ENCODE measurements at places on chromosomes 12 and 14. TPM values are rescaled to one million over a fixed set of nuclear protein-coding genes. Genes with fewer than 3 reads are reported as not detected.
A peak's percentile ranks its signal among the peaks of the same experiment; 100 is the strongest.

DNA sequence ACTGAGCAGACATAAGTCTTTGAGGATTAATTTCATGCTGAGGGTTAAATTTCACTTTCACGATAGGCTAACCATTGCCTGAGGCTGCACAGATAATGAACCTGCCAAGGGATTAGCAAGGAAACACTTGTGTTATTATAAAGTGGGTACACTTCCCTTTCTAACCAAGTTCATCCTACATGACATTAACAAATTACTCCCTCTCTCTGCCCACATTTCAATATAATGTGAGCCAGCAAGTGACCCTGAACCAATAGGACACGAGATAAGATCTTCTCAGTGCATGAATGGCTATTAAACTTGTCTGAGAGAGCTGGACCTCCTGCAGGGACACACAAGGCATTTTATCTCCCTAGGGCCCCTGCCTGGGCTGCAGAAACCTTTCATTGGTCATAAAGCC is 173.5 kb downstream of the PAX9 start:
- no peak for DNase-seq

- no peak for DNase-seq
These were observed 141.9 kb downstream of the BICD1 start for GRCh38 chr12:32248441-32249140.

DNA sequence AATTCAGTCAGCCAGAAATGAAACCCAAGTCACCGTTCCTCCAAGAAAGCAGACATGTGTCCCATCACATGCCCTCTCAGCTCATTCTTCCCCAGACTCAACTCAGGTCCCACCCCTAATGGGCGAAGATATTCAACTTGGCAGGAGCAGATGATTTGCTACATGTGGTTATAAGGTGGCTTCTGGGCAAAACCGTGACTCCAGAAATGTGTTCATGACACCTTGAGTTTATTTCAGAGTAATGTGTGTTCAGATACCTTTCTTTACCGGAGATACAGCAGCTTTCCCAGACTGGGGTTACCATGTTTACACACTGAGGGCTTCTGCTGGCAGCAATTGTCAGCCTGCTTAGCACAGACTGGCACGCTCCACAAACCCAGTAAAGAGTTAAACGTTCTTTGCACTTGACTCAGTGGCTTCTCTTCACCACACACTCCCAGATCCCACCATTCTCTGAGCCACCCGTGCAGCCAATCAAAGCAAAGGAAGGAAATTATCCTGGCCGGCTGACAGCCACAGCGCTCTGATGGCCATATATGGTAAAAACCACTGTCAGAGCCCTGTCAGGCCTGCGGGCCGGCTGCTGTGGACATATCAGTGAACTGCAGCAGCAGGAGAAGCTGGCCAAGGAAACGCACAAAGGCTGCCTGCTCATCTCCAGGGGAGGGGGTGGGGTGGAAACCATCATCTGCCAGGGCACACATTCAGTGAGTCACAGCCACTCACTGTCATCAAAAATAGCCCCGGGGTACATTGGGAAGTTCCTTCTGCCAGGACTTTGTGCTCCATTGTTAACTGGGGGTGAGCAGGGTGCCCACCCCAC is 39.9 kb downstream of the CORO1C start:
- DNase-seq: peak; percentile 96

DNA sequence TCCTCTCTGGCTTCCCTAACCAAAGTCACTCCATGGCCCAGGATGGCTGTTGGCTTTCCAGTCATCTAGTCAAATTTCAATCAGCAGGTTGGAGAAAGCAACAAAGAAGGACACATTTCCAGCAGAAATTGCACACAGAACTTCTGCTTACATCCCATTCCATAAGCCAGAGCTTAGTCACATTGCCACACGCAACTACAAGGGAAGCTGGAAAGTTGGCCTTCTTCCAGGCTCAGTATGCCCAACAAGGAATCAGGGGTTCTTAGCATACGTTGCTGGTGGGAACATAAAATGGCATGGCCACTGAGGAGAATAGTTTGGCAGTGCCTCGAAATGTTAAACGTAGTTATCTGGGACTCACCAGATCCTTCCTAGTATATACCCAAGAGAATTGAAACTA is 9.3 kb upstream of the APPL2 start:
- no peak for DNase-seq

DNA sequence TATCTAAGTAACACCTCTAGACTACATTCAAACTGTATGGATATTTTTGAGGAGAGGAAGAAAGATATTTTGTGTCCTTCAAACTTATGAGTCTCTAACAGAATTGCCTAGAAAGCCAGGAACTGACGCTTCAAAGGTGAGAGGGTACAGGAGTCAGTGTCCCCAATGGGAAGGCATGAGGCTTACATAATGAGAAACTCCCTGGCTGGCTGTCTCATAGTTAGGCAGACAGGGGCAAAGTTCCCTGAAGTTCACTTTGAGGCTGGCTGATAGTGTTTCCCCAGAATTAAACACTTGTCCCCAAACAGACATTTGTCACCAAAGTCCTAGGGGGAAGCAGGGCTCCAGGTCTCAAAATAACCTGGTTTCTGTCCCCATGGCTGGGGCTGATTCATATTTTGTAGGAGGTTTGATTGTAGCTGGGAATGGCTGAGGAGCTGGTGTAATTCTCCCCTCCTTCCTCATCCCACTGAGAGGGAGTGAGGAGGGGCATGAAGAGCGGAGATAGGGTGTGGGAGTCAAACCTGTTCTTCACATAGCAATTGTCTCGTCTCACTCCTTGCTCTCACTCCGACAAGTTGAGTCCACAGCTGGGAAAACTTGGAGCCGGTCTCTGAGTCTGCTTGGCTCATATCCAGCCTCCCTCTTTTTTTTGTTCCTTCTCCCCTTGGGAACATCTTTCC is 56.4 kb upstream of the CISTR start:
- DNase-seq: peak; percentile 29

- DNase-seq: peak; percentile 89
These were observed 7.2 kb downstream of the ALDH2 start for GRCh38 chr12:111773801-111774551.

DNA sequence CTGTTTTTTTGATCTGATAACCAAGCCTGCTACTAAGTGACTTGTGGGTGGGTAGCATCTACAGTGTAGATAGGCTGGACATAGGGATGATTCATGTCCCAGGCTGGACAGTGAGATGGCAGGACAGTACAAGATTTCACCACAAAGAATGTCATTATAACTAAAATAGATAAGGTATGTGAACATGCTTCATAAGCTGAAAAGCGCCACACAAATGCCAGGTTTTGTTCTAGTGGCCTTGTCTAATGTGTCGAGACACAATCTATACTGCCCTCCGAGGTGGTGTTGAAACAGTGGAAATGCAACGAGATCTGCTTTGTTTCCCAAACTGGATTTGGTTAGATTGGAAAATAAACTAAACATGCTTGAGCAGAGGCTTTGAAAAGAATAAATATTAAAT is 4.4 kb downstream of the LGALS3 start:
- DNase-seq: no peak

- no peak for DNase-seq
These were observed 886 bp upstream of the METTL17 start for GRCh38 chr14:20988717-20989470.

The CLEC4C gene
- total RNA-seq: not detected

The AHNAK2 gene
- 0.15 TPM for total RNA-seq

The NYNRIN gene
- total RNA-seq: 1.1 TPM
